Activated naive CD4-positive, alpha-beta T cell treated with Interleukin-2 at 50 U/mL for 16 hours (primary cell): ENCODE measurements at places on chromosomes 2 and 18.

DNA sequence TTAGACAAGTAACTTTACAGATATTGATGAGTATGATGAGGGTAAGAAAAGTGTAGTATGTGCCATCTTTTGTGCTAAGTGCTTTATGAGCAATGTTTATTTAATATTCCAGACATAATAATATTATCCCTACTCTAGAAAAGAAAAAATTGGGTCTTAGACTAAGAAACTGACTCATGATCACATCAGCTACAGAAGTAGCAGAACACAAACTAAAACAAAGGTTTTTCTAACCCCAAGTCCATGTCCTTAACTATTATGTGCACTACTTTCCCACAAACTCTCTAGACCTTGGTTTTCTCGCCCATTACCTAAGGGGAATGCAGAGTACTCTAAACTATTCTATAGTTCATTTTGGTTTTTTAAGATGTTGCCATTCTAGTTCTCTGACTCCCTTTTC is 64.5 kb downstream of the BAZ2B start:
- no peak for DNase-seq

DNA sequence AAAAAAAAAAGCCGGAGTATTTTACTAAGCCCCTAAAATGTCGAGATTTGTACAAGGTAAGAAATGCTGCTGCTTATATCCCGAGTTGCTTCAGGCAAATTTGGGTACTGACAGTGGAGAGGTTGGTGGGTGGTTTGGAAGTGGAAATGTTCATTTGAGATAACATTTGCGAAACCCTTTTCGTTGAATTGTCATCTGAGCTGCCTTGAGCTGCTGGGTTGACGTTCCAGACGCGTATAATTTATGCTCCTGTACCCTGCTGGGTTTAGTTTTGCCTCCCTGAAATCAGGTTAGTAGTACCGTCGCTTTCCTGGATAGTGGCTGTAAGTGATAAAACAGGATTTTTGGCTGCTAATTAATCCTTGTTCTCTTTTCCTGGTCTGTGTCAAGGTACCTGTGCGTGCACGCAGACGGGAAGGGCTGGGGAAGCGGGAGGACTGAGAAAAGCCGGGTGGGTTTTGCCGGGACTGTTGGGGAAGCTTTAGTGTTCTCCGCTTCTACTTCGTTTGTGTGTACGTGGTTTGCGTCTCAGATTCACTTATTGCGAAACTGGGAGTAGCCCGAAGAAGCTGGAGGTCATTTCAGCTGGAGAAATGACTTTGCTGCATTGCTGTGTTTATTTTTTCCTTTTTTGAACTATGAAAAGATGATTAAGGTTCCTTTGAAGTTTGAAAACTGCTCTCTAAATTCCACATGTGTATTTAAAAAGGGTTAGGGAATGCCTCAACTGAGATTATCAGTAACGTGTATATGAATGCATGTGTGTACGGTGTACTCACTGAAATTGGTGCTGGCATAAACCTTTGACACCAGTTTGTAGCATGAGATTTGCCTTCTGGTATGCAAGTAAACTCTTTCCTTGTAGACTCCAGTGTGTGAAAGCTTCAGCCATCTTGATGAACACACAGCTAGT is 709 bp downstream of the UGP2 start:
- DNase-seq: no peak

- no peak for DNase-seq
Observed at GRCh38 chr18:7117390-7118355, at the start of gene LAMA1. TSS of gene LAMA1 (minus strand) at chr18:7117797. CDS start at chr18:7117720, 77 bp downstream.

DNA sequence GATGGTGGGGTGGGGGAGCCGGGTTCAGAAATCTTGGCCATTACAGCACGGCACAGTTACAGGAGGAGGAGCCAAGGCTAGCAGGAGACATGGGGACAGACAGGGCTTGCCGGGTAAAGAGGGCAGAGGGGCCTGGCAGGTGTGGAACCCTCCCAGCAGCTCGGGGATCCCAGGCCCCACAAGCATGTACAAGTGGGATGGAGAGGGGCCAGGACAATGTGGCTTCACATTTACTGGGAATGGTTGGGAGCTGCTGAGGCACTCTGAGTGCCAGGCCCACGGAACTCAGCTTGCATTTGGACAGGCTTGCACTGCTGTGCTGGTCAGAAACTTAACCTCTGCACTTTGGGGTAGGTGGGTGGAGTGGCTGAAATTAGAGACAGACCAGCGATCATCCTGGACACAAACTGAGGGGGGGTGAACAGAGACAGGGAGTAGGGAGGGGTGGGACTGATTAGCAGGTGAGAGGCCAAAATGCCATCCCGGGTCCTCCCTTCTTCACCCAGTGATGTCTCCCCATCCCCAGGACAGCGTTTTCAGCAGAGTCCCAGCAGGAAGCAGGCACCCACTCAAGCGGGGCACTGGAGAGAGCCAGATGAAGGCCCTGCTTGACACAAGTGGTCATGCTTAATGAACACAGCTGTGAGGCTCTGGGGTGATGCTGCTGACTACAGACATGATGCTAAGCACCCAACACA is 9.6 kb downstream of the PER2 start:
- DNase-seq: no peak

DNA sequence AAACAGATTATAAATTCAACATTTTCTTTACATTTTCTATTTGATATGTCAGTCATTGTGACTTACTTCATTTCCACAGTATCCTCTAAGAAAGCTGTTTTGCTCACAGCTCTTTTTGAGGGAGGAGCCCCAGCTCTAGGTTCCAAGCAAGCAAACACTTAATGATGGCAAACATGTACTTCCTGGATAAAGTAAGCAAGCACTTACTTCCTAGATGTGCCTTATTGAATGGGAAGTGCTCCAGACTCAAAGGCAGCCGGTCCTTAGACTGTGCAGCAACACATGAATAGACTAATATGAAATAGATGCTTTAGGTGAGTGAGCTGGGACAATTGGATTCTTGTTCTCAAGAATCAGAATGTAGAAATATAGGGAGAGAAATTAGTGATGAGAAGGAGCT is 2149.8 kb upstream of the PIK3C3 start:
- no peak for DNase-seq

DNA sequence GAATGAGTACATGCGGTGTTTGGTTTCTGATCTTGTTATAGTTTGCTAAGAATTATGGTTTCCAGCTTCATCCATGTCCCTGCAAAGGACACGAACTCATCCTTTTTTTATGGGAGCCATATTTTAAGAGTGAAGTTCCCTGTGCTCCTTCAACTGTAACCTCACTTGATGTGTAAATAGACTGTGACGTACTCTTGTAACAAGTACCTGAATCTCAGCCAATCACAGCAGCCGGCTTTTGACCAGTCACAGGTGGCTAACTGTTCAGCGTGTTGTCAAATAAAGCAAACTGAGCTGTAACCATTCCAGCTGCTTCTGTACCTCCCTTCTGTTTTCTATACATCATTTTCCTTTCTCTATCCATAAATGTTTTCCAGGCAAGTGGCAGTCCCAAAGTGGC is 774.3 kb upstream of the HS6ST1 start:
- DNase-seq: no peak

- DNase-seq: no peak
Observed at GRCh38 chr2:102761763-102762162, at the start of gene TMEM182. TSS of gene TMEM182 (plus strand) at chr2:102762031. CDS start at chr2:102762218, 187 bp downstream.

- no peak for DNase-seq
Observed at GRCh38 chr2:223465793-223466192, 136.4 kb downstream of the SCG2 start.
